Ovary (tissue), 10 donors: ENCODE measurements at places on chromosomes 13 and 19. TPM values are rescaled to one million over a fixed set of nuclear protein-coding genes. Genes with fewer than 3 reads are reported as not detected.

Gene IGFL3
- not detected for polyA plus RNA-seq

Gene ZNF14
- 9.5 TPM for polyA plus RNA-seq

Gene LRP3
- 1.2 TPM for polyA plus RNA-seq

Gene TPTE2
- 0.18 TPM for polyA plus RNA-seq

Gene PSG11
- not detected for polyA plus RNA-seq

Gene CKM
- polyA plus RNA-seq, result 0.10 TPM

Gene TUBA3C
- polyA plus RNA-seq, result not detected

Gene NOVA2
- polyA plus RNA-seq, result 1.5 TPM

Gene DACH1
- 1.7 TPM for polyA plus RNA-seq

Gene KLK15
- not detected for polyA plus RNA-seq

Gene SPACA7
- not detected for polyA plus RNA-seq

Gene PLIN4
- 9.6 TPM for polyA plus RNA-seq

Gene ENOX1
- 8.2 TPM for polyA plus RNA-seq

Gene CYP4F8
- not detected for polyA plus RNA-seq

Gene IGSF23
- polyA plus RNA-seq, result not detected

Gene ZNF569
- 5.7 TPM for polyA plus RNA-seq

Gene MIA
- 1.9 TPM for polyA plus RNA-seq

Gene C1QTNF9
- polyA plus RNA-seq, result 1.6 TPM

Gene ZNF415
- polyA plus RNA-seq, result 12.0 TPM

Gene NCR1
- polyA plus RNA-seq, result not detected

Gene DACT3
- polyA plus RNA-seq, result 15.2 TPM

Gene AKAP11
- polyA plus RNA-seq, result 16.4 TPM

Gene NUDT19
- polyA plus RNA-seq, result 4.6 TPM

Gene SPRY2
- 28.5 TPM for polyA plus RNA-seq

Gene CEACAM8
- not detected for polyA plus RNA-seq
